ENCODE measurements at places on chromosomes 12 and 14.

DNA sequence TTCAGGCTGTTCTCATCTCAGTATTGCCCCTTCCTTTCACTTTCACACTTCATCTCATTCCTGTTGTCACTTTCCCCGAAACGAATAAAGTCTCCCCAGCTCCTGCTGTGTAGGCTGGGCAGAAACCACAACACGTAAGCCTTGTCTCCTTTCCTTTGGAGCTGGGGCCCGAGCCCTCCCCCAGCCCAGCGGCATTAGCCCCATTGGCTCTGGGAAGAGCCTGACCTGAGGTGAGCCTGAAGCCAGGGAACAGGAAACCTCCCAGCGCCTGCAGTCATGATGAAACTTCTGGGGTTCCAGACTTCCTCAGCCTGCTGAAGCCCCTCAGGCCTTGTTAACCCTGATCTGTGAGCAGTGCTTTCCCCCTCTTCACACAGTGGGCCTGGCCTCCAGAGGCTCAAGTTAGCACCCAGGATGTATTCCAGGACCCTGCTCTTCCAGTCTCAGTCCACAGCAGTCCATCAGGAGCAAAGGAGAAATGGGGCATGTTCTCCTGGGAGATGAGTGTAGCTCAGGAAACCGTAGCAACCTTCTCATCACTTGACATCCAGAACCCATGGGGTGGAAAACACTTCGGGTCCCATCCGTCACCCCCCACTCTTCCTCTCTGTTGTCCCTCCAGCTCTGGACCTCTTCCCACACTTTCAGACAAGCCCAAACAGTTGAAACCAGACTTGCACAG, 21.8 kb downstream of the VASH1 start:
- no peak for DNase-seq

DNA sequence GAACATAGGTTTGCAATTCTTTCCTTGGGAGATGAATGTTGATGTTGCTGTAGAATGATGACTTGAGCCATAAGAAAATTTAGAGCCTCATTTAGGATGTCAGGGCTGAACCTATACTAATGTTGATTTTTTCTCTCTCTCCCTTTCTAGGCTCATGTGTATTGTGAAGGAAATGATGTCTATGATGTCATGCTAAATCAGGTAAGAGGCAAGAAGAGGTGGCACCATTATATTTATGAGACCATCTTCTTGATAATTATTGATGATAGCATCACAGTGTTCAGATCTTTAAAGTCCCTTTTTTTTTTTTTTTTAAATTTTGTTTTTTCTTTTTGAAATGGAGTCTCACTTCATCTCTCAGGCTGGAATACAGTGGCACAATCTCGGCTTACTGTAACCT, 3.3 kb downstream of the PARP2 start:
- no peak for DNase-seq

DNA sequence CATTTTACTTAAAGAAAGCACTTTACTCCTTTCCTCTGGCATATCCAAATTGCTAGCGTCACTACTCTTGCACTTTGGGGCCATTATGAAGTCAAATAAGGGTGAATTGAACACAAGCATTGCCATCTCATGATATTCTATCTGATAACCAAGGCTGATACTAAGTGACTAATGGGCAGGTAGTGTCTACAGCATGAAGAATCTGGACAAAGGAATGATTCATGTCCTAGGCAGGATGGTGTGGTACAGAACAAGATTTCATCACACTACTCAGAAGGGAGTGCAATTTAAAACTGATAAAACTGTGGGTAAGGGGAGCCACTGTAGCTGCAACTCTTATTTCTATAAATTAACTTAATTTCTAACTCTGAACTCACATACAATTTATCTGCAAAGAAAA, 7.7 kb upstream of the SLC6A15 start:
- DNase-seq, result no peak

DNA sequence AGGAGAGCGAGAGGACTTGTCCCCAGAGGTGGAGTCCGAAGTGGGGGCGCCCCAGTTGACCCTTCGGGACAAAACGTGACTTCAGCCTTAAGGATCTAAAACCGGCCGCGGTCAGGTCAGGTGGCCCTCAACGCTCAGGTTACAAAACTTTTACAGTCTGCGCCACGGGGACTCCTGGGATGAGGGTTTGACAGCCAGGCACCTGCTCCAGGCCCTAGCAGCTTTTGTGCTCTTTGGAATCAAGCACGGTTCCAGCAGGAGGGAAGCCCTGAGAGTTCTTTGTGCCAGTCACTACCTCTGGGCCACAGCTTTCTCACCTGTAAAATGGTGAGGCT, 337 bp downstream of the ZC2HC1C start:
- DNase-seq, result no peak

DNA sequence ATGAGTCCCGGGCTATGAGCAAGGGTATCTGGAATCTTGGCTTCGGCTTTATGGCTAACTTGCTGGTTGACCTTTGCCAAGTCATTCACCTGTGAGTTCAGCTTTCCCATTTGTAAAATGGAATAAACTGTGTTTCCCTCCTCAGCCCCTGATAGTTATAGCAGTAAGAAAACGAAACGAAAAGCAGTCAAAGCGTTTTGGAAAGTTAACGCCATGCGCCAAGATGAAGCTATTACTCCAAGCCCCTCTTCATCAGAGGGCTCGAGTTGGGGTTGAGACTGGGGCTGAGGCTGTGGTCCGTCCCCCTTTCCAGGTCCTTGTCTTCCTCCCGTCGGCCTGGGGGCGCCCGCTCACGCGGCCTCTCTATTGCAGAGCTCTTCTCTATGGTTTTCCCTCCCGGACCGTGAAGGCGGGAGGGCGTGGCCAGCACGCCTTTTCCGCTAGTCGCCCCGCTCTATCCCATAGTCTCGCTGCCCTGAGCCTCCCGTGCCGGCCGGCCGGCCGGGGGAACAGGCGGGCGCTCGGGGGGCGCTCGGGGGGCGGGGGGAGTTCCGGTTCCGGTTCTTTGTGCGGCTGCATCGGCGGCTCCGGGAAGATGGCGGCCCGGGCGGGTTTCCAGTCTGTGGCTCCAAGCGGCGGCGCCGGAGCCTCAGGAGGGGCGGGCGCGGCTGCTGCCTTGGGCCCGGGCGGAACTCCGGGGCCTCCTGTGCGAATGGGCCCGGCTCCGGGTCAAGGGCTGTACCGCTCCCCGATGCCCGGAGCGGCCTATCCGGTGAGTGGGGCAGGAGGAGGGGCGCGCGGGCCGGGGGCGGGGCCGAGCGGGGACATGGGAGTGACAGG, at the start of gene SMARCD1:
SMARCD1 (plus strand) TSS at position 568 of the 840 bp plus-strand sequence; CDS start at position 596, 28 bp downstream.
- peak; percentile 67 for DNase-seq

DNA sequence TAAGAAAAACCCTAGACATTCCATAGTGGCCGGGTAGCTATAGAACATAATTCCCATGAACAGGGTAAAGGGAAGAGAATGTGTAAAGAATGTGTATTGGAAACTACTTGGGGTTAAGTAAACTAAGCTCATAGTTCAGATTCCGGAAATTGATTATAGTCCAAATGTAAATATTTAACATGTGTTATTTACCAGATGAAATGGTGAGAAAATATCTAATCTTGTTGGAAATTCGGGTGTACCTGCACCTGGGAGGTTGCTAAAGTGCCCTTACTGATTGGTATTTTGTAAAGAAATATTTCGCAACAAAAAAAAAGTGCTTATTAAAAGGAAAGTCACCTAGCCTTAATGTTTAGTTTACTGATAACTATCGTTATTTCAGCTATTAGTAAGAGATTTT, 14.4 kb downstream of the RASSF9 start:
- DNase-seq, result no peak

DNA sequence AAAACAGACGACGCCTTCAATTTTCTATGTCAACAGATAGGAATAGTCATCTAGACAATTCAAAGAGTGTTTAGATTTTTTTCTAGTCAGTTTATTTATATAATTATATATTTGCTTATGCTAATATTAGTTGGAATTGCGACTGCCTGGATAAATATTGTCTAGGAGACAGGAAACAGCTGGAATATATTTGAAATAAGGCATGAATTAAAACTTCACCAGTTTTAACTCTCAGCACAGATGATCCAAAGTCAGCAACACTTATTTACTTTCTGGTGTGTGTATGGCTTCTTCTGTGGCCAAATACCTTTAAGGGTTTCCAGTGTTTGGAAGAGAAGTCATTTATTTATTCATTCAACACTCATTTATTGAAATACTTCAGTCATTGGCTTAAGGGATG, 1215.4 kb upstream of the USP15 start:
- no peak for DNase-seq

DNA sequence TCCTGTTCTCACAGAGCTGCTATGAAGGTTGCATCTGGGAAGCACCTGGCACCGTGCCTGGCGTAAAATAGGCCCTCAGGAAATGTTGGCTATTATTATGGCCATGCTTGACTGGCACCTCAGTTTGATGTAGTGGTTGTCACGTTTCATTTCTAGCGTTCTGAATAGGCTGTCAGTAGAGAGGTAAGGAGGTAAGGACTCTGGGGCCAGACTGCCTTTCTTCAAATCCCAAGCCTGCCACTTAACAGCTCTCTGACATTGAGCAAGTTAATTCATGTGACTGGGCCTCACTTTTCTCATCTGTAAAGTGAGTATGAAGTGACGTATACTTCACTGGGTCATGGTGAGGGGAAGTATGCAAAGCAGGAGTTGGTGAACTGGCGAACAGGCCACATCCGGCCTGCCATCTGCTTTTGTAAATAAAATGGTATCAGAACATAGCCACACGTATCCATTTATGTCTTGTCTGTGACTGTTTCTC, 196.2 kb downstream of the CACNA1C start:
- DNase-seq, result no peak

DNA sequence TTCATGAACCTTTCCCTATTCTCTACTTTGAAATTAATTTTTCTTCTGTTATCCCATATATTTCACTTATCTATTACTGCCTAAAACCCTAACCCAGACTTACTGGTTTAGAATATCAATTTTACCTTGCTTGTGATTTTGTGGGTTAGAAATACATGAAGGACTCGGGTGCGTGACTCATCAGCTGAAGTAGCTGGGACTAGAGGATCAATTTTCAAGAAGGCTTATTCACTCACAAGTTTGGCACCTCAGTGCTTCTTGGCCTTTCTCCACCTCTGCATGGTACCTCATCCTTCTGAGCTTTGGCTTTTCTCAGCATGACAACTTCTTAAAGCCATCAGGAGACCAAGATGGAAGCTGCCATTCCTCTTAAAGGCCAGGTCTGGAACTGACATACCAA, 57.8 kb downstream of the TMEM117 start:
- no peak for DNase-seq

- no peak for DNase-seq
Measured at GRCh38 chr14:50943943-50944646, at the start of gene PYGL. TSS of gene PYGL (minus strand) at chr14:50944483. CDS start at chr14:50944403, 80 bp downstream.

DNA sequence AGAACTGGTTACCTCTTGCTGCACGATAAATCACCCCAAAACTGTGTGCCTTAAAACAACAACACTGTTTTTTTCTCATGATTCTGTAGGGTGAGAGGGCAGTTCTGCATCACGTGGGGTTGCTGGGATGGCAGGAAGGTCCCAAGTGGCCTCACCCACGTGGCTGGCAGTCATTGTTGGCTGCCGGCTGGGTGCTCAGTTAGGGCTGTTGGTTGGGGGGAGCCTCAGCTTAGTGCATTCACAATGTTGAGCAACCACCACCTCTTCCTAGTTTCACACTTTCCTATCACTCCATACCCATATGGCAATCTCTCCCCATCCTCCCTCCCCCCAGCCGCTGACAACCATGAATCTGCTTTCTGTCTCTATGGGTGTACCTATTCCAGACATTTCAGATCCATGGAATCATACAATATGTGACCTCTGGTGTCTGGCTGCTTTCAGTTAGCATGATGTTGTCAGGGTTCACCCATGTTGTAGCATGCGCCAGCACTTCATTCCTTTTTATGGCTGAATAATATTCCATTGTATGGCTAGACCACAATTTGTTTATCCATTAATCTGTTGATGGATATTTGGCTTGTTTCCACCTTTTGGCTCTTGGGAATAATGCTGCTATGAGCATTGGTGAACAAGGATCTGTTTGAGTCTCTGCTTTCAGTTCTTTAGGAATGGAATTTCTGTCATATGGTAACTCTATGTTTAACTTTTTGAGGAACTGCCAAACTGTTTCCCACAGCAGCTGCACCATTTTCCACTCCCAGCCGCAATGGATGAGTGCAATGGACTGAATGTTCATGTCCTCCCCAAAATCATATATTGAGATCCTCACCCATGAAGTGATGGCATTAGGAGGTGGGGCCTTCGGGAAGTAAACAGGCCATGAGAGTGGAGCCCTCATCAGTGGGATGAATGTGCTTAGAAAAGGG, 11.2 kb upstream of the POP5 start:
- no peak for DNase-seq

GRCh38 chr14:76273346-76273745, 102.6 kb upstream of the ESRRB start:
- DNase-seq, result no peak

- no peak for DNase-seq
Measured at GRCh38 chr12:66934302-66935062, 255.6 kb upstream of the GRIP1 start.

DNA sequence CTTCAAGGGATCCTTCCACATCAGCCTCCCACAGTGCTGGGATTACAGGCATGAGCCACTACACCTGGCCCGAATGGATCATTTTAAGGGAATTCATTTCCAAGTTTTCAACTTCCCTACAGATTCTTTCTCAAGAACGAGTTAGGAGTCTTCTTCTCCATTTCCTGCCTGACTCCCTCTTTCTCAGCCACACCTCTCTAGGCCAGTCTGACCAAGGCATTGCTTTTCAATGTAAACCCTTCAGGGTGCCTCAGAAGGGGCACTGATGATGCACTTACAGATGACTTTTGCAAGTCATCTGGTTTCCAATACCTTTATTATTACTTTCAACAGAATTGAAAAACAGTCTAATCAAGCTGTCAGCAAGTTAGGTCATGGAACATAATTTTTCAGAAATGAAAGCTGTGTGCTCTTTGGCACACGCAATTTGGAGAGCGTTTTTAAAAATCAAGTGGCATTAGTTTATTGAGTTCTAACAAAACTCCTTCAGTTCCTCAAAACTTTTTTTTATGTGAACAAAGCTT, 47.2 kb downstream of the SVOP start:
- DNase-seq, result no peak

- no peak for DNase-seq
Measured at GRCh38 chr12:25960143-25960542, 1.7 kb downstream of the RASSF8 start.

DNA sequence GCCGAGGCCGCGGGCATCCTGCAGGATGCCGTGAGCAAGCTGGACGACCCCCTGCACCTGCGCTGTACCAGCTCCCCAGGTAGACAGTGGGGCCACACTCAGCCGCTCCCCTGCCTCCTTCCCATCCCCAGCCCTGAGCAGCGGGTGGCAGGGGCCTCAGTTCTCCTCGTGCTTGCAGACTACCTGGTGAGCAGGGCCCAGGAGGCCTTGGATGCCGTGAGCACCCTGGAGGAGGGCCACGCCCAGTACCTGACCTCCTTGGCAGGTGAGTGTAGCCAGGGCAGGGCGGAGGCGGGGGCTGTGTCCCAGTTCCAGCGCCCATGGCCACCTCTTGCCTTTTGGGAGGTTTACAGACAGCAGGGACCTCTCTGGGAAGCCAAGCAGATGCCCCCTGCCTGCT, 22.9 kb downstream of the HIP1R start:
- no peak for DNase-seq

- no peak for DNase-seq
Measured at GRCh38 chr14:62347562-62348011, 585.4 kb downstream of the SNAPC1 start.

GRCh38 chr12:11719678-11720099, 70.2 kb downstream of the ETV6 start:
- no peak for DNase-seq
